ENCODE measurements at places on chromosomes 5 and 9. TPM values are rescaled to one million over a fixed set of nuclear protein-coding genes. Genes with fewer than 3 reads are reported as not detected.
A peak's percentile ranks its signal among the peaks of the same experiment; 100 is the strongest.

Gene TAF11L7
- not detected for polyA plus RNA-seq

GRCh38 chr5:122929980-122930379 lies 84.6 kb downstream of the SNX24 start:
- no peak for DNase-seq

DNA sequence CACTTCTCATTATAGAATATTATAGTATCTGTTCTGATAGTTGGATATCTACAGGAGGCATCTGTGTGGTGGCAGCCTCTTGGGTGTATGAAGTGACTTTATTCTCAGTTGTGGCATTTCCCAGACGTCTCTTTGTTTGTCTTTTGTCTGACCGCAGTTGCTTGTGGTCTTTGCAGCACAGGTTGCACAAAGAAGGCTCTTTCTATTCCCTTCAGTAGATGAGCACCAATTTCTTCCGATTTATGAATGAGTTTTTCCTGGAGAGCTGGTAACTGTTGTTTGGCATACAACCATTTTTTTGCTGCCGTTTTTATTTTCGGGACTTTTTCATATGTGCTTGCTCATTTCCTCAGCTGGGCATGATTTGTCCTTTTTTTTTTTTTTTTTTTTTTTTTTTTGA lies 56.4 kb upstream of the MYO10 start:
- peak; percentile 18 for DNase-seq

Gene SLC1A1
- 0.86 TPM for polyA plus RNA-seq

Gene RNF44
- polyA plus RNA-seq: 20.5 TPM

DNA sequence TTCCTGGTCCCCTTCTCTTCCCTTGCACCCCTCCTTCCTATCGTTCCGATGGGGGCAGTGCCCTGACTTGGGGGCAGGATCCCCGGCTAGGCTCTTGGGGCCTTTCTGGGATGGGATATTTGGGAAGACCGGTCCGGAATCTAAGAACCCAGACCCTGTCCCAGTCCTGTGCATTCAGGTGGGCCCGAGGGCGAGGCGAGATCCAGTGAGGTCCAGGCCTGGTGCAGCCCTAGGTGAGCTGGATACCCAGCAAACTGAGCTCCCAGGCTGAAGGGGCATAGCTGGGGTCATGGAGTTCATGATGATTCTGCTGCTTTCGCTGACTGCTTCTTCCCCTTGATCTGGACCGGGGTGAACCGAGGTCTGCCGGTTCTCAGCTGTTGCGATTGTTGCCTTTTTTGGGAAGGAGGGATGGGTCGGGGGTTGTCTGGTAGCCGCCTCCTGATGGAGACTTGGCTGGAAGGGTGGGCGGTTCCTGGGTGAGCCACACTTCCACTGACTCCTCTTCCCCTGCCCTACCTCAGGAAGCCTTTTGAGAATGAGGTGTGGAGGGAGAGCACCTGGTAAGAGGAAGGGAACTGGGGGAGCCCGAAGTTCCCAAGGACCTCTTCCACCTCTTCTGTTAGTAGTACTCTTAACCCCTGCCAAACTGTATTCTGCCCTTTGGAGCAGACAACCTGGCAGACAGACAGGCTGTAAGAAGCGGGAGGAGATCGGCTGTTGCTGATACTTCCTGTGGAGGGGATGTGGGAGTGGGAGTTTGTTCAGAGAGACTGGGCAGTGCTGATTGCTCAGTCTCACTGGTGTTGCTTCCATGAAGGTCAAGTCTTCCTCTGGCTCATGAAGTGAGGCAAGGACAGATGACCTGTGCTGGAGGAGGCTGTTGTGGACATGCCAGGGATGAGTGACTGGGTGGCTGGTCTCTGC lies 1.0 kb downstream of the LRRC8A start:
- peak; percentile 64 for DNase-seq

Gene FOXD1
- polyA plus RNA-seq: 1.5 TPM

DNA sequence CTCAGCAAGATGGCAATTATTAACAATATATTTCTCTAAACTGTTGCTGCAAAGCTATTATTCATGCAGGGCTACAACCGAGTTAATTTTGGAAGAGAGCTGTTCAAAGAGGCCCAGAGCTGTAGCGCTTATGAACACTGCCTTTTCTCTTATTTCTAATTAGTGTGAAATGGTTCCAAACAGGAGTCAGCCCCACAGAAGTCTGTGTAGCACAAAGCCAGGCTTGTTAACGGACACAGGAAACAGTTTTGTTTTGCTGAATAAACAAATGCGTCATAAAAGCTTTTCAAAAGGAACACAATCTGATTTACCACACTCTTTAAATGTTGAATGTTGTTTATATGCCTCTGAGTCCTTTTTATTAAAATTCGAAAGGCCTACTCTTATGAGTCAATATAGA lies 396.5 kb downstream of the ANXA1 start:
- DNase-seq: no peak

Gene SLC36A3
- polyA plus RNA-seq: not detected

- DNase-seq: no peak
Measured at GRCh38 chr9:34796924-34797323, 87.0 kb upstream of the CCL21 start.

DNA sequence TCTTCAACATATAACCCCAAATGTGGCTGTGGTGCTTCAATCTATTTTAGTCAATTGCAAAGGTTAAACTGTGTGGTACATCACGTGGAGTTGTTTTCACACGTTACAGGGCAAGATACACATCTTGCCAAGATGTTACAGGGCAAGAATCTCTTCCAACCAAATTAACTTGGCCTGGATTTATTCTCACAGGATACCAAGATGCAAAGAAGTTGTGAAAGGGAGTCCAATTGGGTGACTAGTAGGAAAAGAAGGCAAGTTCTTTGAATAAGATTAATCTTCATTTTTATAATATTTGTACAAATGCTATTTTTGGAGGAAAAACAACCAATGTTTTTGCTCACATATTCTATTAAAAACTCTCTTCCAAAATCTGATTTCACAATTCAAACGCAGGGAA lies 4.8 kb upstream of the IFNA8 start:
- DNase-seq: no peak

DNA sequence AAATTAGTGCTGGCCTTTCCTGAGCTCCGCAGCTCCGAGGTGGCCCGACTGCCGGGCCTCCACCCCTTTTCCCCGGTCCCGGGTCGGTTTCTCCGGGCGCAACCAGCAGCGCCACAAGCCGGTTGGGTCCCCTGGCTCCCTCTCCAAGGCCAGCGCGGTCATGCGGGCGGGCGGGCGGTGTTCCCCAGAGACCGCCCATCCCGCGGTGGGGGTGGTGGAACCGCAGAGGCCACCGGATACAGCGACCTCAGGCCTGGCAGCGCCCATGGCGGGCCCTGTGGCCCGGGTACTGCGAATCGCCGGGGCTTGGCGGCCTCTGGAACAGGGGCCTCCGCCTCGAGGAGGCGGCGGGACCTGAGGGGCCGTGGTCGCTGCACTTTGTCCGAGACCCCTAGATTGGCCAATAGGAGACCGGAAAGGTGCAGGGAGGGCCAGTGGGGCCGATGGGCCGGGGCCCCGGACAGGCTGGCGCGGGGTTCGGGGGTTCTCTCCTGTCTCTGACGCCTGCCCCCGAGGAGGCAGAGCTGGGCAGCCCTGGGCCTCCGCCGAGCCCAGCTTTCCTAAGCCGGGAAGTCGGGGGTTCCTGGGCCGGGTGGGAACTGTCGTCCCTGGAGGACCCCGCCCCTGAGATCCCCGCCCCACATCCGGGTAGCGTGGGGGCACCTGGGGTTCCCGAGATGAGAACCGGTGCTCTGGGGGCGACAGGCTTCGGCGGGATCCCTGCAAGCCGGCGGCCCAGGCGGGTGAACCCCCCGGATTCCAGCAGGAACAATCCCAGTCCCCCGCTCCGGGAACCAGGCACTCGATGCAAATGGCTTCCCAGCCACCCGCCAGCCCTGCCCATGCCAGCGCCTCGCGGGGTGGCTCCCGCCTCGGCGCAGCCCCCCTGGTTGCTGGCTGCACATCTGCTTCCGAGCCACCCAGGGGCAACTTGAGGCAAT lies 293.9 kb downstream of the ZSWIM6 start:
- peak; percentile 59 for DNase-seq

Gene ZNF367
- 8.6 TPM for polyA plus RNA-seq

Gene ATP10B
- polyA plus RNA-seq: 0.24 TPM

GRCh38 chr5:117955831-117956230 lies 1032.5 kb downstream of the DTWD2 start:
- DNase-seq: no peak

Gene OGN
- 439 TPM for polyA plus RNA-seq

- DNase-seq: no peak
Measured at GRCh38 chr5:160198841-160199409, 30.4 kb upstream of the FABP6 start.

GRCh38 chr5:154325566-154325965 lies 120.2 kb upstream of the SAP30L start:
- no peak for DNase-seq

Gene PCDHGA2
- 2.5 TPM for polyA plus RNA-seq

Gene SPATA24
- 13.0 TPM for polyA plus RNA-seq

DNA sequence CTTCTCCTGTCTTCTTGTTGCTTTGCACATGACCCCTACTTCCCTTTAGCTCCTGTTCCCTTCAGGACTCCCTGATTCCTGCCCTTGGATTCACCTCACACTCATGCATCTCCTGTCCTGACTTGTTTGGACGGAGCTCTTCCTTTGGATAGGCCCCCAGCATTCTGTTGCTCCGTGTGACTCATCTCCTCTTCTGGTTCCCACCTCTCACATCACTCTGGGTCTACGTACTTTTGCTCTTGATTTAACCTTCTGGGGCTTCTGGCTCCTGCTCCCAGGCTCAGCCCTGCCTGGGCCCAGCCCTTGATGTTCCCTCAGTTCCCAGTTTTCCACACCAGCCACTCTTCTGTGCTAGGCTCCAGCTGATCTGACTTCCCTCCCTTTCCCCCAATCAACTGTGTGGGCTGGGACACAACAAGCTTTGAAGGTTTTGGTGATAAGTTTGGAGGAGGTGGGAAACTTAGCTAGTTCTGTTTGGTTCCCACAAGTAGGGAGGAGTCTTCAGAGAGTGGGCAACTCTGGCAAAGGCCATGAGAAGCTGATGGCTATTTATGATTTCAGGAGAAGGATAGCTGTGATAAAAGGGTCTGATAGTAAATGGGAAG lies 331.5 kb downstream of the ARHGEF28 start:
- DNase-seq: no peak

- no peak for DNase-seq
Measured at GRCh38 chr9:117809751-117810150, 105.5 kb downstream of the TLR4 start.

DNA sequence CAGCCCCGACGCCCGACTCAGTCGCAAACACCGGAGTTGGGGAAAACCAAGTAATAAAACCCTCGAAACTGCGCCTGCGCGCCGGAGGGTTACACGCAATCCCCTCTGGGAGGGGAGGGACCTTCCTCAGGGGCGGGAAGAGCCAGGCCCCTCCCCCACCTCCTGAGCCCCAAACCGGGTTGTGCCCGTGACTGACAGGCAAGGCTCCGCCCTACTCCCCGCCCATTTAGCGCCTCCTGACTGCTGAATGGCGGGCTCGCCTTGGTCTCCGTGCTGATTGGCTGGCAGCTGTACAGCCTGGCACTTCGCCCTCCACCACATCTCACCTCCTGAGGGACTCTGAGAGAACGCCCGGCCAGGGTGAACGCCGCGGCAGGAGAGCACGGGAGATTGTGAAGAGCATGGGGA lies at the start of gene PRDM9:
Gene PRDM9 (plus strand): TSS at position 332 of the 408 bp plus-strand sequence. CDS start 1,425 bp downstream, outside the sequence.
- DNase-seq: peak; percentile 38

DNA sequence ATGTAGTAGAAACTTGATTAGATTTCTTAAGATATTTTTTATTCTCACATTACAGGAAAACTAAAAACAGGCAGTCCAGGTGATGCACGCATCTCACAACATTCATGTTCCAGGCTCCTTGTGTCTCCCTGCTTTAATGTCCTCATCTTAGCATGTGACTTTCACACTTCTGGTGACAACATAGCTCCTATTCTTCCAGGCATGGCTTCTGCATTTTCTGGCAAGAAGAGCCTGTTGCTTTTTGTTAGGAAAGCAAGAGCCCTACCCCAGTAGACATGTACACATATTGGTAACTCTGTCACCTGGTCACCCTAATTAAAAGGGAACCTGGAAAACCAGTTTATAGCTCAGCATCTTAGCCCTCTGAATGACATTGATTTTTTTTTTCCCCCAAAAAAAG lies 92.5 kb downstream of the PPIC start:
- no peak for DNase-seq

DNA sequence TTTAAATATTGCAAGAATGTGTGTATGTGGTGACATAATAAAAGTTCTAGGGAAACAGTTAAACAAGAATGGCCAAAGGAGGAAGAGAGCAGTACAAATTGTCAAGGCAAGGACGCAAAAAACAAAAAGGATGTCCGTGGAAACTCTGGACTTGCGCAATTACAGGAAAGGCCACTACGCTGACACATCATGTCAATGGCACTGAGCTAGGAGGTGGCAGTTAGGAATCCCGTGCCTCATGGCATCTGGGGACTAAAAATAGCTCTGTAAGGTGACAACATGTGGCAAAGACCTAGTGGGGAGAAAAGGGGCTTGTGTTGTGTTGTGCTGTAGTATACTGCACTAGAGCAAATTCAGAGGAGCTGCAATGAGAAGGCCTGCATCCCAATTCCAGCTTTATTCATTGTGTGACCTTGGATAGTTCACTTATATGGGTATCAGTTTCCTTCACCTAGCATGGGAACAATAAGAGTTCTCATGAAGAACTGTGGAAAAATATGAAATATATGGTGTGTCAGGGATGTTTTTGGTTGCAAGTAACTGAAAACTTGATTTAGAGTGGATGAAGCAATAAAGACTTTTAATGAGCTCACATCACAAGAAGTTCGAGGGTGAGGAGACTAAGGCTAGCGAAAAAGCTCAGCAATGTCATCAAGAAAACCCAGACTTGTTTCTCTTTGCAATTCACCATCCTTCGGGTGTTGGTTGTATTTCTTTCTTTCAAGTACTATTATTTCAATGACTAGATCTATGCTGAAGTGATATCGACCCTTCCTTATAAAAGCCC lies 124.1 kb upstream of the STC2 start:
- peak; percentile 72 for DNase-seq

Measured in muscle of leg (tissue), 16 donors.